Activated CD4-positive, alpha-beta T cell treated with anti-CD3 and anti-CD28 coated beads, Interleukin-2, amount 50 U/mL, for 4 hours (primary cell): ENCODE measurements at places on chromosomes 12 and 14.
A peak's percentile ranks its signal among the peaks of the same experiment; 100 is the strongest.

- no peak for DNase-seq
Measured at GRCh38 chr14:39673734-39674133, 241.5 kb upstream of the FBXO33 start.

- no peak for DNase-seq
Measured at GRCh38 chr12:125329239-125330102, 264.2 kb downstream of the AACS start.

DNA sequence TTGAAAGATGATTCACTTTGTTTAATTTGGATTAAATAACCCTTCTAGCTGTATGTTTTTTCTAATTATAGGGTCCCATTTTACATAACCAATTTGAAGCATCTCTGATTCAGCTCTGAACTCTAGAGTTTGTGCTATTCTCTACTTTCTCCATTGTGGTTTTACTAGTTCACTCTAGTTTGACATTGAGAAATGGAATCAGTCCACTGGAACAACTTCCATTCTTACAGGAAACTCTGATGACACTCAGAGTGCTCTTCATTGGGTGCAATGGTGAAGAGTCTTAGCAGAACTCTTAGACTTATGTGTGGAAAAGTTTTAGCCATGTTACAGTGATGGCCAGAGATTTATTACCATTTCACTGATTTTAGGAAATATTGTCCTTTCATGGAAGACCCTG lies 140.7 kb downstream of the DYRK2 start:
- no peak for DNase-seq

- DNase-seq, result no peak
Measured at GRCh38 chr14:89217891-89218290, 199.1 kb downstream of the FOXN3 start.

DNA sequence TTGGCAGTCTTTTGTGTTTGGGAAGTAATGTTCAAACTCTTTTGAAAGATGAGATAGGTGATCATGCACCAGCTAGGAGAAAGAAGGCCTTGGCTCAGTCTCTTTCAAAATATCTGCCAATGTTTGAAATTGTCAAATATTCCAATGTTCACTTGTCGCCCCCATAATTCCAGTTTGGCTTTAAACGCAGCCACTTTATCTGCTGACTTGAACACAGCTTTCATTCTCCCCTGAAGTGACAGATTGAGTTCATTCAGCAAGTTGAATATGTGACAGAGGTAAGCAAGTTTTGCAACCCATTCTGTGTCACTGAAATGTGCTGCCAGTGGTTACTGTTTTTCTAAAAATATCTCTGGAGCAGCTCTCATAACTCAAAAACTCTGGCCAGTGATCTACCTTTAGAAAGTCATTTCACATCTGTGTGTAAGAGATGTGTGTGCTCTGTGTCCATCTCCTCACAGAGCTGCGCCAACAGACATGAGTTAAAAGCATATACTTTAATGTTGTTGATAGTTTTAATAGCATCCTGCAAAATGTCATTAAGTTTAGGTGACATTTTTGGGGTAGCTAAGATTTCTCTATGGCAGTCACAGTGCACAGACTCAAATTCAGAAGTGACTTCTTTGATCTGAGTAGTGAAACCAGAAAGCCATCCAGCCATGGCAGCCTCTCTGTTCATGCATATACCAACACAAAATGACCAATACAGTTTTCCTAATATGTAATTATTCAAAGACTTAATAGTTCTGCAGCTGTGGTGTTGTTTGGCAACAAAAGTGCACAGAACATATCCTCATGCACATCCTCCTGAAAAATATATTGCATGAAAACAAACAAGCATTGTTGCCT lies 614.3 kb upstream of the MIS18BP1 start:
- no peak for DNase-seq

- no peak for DNase-seq
Measured at GRCh38 chr14:57486767-57487379, 6.8 kb downstream of the CCDC198 start.

- no peak for DNase-seq
Measured at GRCh38 chr12:96069511-96070231, 34.3 kb upstream of the LTA4H start.

GRCh38 chr12:12469386-12469785 lies 93.3 kb downstream of the DUSP16 start:
- DNase-seq, result no peak

DNA sequence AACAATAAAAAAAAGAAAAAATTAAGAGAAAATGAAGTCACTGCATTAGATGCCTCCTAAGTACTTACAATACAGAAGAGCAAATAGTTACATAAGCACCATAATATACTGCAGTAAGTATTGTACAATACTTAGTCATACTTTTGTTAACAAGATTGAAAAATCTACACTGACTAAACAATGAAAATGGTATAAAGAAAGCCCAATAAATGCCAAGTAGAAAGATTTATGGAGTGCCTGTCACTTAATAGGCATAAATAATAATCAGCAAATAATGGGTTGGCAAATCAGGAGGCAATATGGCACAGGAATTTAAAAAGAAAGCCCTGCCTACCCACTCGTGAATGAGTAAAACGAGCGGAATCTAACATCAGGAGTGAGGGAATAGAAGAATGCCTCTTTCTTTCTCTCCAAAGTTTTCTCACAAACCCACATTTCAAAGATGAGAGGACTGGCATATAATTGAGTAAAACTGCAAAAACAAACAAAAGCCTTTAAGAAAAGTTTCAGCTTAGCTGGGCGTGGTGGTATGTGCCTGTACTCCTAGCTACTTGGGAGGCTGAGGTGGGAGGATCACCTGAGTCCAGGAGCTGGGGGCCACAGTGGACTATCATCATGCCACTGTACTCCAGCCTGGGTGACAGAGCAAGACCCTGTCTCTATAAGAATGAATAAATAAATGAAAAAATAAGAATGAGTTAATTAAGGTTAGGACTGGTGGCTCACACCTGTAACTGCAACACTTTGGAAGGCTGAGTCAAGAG lies 36.1 kb downstream of the CRY1 start:
- no peak for DNase-seq

- no peak for DNase-seq
Measured at GRCh38 chr12:121023799-121024198, 7.5 kb upstream of the C12orf43 start.

DNA sequence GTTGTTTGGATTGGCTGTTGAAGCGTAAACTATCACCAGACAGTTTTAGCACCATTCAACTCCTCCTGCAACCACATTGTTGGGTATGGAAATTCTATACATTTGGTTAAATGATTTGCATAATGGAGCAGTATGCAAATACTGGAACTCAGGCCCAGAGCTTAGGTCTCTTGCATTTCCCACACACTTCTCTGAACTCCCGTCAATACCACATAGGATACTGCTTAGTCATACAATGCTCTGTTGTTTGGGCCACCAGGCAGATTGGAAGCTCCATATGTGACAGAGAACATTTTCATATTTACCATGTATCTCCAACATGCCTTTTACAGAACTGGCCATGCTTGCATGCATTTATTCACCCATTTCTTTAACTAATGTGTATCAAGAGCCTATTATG lies 78.0 kb downstream of the IFNG start:
- DNase-seq, result no peak

DNA sequence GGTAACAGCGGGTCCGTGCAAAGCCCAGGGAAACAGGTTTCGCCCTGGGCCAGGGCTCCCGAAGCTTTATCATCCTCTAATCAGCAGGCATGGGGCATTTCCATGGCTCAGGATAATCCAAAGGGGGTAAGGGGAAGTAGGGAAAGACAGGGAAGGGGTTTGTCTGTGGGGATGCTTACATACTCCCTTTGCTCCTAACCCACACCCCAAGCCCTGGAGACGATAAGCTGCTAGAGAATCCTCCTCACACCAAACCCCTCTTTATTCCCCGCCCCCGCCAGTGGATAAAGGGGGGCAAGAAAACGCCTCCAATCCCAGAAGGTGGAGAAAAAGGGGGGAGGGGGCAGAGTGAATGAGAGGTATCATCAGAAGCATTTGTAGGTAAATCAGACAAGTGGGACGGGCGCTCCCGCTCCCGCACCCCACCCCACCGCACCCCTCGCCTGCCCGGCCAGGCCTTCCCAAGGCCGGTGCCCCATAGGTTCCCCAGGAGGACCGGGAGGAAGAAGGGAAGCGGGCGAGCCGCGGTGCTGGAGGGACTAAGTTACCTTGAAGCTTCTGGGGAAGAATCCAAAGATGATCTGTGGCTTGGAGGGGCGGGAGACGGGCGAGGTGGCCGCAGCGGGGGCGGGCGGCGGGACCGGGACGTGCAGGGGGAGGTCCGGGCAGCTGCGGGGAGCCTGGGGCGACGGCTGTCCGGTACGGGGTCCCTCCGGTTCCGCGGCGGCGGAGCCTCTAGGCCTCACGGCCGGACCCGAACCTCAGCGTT lies 762 bp downstream of the PPP2R5E start:
- peak; percentile 0 for DNase-seq

- peak; percentile 31 for DNase-seq
Measured at GRCh38 chr14:85934123-85934885, 404.4 kb downstream of the FLRT2 start.

- DNase-seq, result no peak
Measured at GRCh38 chr12:105987685-105988035, 151.1 kb downstream of the NUAK1 start.

DNA sequence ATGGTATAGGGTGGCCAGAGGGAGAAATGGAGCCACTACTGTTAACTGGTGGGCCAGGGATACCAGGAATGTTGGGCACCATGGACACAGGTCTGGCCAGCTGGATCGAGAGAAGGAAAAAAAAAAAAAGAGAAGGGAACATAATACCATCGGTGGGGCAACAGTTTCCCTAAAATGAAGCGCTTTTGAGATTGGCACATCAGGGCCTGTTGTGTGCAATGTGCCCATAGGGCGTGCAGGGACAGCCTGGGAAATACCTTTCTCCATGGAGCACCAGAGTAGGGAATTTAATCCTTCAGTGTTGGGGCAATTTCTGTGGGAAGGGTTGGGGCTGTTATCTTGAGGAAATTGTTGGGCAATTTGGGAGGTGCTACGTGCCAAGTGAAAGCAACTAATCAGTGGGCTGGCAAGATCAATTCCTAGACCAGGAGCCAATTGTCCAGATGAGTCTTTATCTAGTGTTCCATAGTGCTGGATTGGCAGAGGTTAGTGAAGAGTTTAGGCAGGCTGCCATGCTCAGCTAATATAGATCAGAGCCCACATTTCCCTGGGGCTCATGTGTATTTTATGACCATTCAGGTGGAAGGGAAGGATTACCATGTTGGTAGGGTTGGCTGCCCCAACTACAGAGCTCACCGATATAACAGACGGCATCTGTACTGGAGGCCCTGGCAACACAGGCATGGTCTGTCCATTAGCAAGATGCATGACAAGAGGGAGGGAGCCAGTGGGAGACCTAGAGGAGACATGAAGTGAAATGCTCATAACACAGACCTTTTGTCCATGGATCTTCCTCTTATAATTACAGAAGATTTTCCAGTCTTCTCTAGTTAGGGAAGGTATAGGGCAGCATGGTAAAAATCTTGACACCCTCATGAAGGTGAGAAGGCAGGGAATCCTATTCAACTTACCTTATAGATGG lies 25.5 kb upstream of the NPFF start:
- no peak for DNase-seq

- no peak for DNase-seq
Measured at GRCh38 chr12:57498132-57498502, 10.2 kb downstream of the MARS1 start.

DNA sequence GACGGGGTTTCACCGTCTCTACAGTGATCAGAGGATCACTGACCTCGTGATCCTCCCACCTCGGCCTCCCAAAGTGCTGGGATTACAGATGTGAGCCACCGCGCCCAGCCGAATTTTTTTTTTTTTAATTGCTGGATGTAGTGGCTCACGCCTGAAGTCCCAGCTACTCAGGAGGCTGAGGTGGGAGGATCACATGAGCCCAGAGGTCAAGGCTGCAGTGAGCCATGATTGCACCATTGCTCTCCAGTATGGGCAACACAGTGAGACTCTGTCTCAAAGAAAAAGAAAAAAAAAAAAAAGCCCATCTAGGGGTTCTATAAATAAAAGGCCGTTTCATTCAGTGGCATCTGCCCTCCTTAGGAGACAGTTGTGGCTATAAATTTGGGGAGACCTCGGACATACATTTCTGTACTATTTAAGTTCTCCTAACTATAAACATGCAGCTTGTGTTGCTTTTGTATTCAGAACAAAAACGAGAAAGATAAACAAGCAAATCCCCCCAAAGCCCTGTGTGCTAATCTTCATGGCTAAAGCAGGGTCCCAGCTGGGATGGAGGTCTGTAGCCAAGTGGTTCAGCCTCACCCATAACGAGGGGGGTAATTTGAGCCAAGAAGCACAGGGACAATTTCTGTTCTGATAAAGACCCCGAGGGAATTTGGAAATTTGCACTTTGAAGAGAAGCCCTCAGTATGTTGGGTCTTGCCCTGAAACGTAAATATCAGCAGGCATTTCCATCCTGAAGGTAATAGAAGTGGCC lies 35.0 kb upstream of the BCL7A start:
- DNase-seq, result no peak

- no peak for DNase-seq
Measured at GRCh38 chr12:1832801-1833595, 12.6 kb downstream of the LRTM2 start.

DNA sequence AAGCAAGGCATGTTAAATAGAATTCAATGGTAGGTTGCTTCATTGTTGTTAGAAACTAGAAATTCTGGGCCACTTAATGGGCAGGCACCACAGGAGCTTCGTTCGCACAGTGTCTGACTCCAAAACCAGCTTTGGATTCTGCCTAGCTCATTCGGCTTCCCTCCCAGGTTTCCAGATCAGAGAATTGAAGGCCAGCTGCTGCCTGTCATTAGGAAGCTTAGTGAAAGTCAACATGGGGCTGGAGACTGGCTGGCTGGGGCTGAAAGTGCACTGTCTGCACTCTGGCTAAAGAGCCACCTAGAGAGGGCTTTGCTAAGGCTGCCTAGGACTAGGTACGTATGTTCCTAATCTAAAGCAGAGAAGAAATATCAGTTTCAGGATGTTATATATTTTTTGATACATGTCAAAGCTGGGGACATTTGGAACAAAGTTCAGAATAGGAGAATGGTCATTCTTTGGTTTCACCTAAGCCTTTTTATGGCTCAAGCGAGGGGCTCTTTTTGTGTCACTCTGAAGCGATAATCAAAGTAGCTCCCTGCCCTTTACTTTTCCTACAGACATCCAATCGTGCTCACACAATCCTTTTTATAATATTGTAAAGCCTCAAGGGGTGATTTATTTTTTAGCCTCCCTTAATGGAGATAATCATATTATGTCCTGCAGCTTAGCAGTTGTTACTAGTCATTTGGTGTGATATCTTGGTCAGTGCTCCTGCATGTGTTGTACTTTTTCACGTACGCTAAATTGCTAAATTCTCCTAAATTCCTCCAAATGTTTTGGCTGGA lies 238.5 kb upstream of the NAV3 start:
- no peak for DNase-seq
